ENCODE measurements at places on chromosomes 5 and 9. TPM values are rescaled to one million over a fixed set of nuclear protein-coding genes. Genes with fewer than 3 reads are reported as not detected.

GRCh38 chr5:83530193-83530592 is 58.6 kb downstream of the VCAN start:
- H3K27me3 ChIP-seq: no peaks in the 10 kb centered on the region
- no peak overlapping the region for H3K27ac ChIP-seq
- no peak overlapping the region for H3K4me3 ChIP-seq
- H3K36me3 ChIP-seq: no peaks in the 10 kb centered on the region
- DNase-seq: no peak

GRCh38 chr9:34546102-34546833 is 23.5 kb upstream of the ENHO start:
- H3K27ac ChIP-seq: no peak overlapping the region
- no peaks in the 10 kb centered on the region for H3K27me3 ChIP-seq
- H3K4me1 ChIP-seq: no peaks in the 10 kb centered on the region
- no peaks in the 10 kb centered on the region for H3K36me3 ChIP-seq
- H3K4me3 ChIP-seq: no peak overlapping the region
- no peak for DNase-seq

GRCh38 chr5:117999939-118000549 is 988.3 kb downstream of the DTWD2 start:
- H3K36me3 ChIP-seq: no peaks in the 10 kb centered on the region
- no peaks in the 10 kb centered on the region for H3K4me1 ChIP-seq
- H3K27ac ChIP-seq: no peak overlapping the region
- H3K27me3 ChIP-seq: no peaks in the 10 kb centered on the region

Gene SCGB3A2
- total RNA-seq: 0.51 TPM

Gene PCDHB9
- 0.73 TPM for total RNA-seq

Gene PTPDC1
- 5.4 TPM for total RNA-seq

Measured in PC-3 (cell line).